ENCODE measurements at places on chromosomes 7 and 10. TPM values are rescaled to one million over a fixed set of nuclear protein-coding genes. Genes with fewer than 3 reads are reported as not detected.

The KRIT1 gene
- 43.7 TPM for total RNA-seq

The FAM180A gene
- not detected for total RNA-seq

The SEMA3E gene
- total RNA-seq, result not detected

The MUC3A gene
- total RNA-seq, result not detected

The LHFPL3 gene
- not detected for total RNA-seq

The MYPN gene
- total RNA-seq, result not detected

The IFIT3 gene
- 1.0 TPM for total RNA-seq
